ENCODE measurements at places on chromosomes 2 and 18.

- H3K36me3 ChIP-seq, result peaks cover 5% of the 10 kb centered on the region
- no peak overlapping the region for H3K27ac ChIP-seq
- no peak overlapping the region for H3K4me3 ChIP-seq
Observed at GRCh38 chr2:172965433-172966212, 110.0 kb upstream of the MAP3K20 start.

- H3K4me3 ChIP-seq, result no peak overlapping the region
- H3K4me1 ChIP-seq, result no peaks in the 10 kb centered on the region
- no peak overlapping the region for H3K27ac ChIP-seq
- no peaks in the 10 kb centered on the region for H3K36me3 ChIP-seq
- peaks cover 8% of the 10 kb centered on the region for H3K27me3 ChIP-seq
Observed at GRCh38 chr2:158914731-158915130, 53.7 kb upstream of the TANC1 start.

DNA sequence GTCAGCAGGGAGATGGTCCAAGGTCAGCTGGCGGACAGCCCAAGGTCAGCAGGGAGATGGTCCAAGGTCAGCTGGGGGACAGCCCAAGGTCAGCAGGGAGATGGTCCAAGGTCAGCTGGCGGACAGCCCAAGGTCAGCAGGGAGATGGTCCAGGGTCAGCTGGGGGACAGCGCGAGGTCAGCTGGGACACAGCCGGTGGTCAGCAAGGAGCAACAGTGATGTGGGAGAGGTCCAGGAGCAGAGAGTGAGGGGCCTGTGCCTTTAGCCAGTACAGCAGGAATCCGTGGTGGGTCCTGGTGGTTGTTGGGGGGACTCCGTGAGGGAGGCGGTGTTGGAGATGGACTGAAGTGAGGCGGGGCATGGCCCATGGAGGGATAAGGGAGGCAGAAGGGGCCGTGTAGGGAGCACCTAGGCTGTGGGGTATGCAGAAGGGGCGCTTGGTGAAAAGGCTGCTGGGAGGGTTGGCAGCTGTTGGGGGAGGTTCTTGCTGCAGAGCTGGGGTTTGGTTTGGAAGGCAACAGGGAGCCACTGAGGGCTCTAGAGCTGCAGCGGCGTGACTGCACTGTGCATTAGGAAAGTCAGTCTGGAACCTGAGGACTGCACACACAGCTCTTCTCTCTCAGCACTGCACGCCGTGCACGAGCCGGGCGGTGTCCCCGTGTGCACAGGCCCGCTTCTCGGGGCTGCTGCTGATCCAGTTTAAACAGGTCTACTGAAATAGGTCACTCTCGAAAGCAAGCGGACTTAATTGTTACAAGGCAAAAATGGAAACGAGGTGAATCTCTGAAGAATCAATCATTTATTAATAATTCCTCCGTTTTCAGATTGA, 76.2 kb upstream of the HDAC4 start:
- H3K4me3 ChIP-seq, result no peak overlapping the region
- H3K27me3 ChIP-seq, result no peaks in the 10 kb centered on the region
- H3K36me3 ChIP-seq, result no peaks in the 10 kb centered on the region
- H3K4me1 ChIP-seq, result no peaks in the 10 kb centered on the region

GRCh38 chr2:241898463-241899270, 29.1 kb downstream of the RTP5 start:
- no peak for DNase-seq
- no peak overlapping the region for H3K27ac ChIP-seq
- no peak overlapping the region for H3K4me3 ChIP-seq
- H3K27me3 ChIP-seq, result no peaks in the 10 kb centered on the region
- H3K36me3 ChIP-seq, result peaks cover 3% of the 10 kb centered on the region

DNA sequence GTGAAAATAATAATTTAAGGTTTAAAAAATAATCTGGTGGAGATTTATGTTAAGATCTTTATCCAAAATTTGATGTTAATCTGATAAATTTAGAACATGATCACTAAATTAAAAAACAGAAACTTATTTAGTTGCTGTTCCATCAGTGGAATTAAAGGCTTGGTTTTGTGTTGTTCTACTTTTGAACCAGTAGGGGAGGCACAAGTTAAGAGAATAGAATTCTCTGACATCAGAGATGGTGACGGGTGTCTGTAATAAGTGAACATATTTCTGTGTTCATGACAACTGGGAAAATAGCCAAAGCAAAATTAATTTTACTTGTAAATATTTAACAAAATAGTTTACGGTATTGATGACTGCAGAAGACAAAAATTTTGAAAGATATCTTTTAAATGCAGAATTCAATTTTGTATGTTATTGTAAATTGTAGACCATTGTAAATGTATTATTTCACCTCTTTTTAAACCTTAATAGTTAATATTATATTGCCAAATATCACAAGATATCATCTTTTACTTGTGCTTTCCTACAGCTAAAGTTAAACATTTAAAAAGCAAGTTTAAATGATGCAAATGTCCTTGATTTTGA, 106.0 kb downstream of the UBR3 start:
- H3K27me3 ChIP-seq, result no peaks in the 10 kb centered on the region
- H3K27ac ChIP-seq, result no peak overlapping the region
- DNase-seq, result no peak
- H3K4me1 ChIP-seq, result no peaks in the 10 kb centered on the region

Data from T-helper 2 cell treated with Interferon-gamma antibody and Interleukin-4, amounts not matched to agents 5 μg/mL and 100 μg/mL, for 36 hours (primary cell).